ENCODE measurements at places on chromosomes 1 and 21.

GRCh38 chr1:3190256-3191041, 121.4 kb downstream of the PRDM16 start:
- no peak for DNase-seq

DNA sequence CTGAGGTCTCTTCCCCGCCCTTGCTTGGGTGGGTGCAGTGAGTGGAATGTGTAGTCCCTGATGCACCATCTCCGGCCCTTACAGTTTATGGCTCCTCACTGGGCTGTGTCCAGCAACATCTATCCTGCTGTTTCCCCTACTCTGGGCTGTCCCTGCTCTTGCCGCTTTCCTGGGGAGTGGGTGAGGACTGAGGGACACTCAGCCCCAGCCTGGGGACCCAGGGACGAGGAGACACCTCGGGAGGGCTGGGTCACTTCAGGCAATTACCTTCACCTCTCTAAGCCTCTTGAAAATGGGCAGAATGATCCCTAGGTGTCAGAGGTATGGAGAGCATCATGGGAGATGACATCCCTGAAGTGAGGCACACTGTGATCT, 13.6 kb upstream of the LRP8 start:
- DNase-seq, result no peak

DNA sequence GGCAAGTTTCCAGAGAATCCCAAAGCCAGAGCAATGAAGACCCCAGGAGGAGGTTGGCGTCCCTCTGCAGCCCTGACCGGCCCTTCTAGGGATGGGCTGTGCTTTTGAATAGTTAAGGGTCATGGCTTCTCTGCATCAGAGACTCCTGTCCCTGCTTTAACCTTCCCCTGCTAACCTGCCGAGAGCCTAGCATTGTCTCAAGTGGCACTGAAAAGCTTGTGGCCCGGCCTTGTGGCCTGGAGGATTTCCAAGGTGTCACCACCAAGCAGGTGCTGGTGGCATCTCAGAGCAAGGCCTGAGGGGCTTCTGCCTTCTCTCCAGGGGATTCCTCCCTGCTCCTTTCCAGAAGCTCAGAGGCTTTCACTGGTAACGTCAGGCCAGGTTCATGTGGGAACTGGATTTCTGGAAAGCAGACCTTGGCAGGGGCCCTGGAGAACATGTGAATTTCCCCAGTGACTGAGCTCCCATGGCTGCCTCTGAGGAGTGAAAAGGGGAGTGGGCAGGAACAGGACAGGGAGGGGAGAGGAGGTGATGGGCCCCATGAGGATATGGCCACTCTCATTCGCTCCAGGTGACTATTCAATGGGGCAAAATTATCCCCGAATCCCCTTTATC, 409.9 kb downstream of the PTPRU start:
- DNase-seq, result no peak

GRCh38 chr1:54375712-54376429, 30.3 kb downstream of the SSBP3 start:
- DNase-seq, result no peak

- DNase-seq, result no peak
These were observed 18.4 kb downstream of the IQGAP3 start for GRCh38 chr1:156553860-156554485.

DNA sequence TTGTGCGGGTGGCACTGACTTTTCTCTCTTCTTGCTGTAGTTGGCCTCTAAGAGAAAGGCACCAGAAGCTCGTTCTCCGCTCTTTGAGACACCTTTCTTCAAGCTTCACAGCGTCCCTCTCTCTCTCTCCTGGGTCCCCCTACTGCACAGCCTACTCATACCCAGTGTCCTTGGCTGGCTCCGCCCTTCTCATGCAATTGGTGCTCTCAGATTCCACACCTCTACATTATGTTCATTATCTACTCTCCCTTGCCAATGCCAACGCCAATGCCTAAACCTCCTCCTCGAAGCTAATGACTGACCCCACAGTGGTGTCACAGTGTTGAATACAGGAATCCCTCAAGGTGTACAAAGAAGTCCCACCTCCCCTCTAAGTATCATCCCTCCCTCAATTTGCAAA, 4.8 kb upstream of the DNAJC28 start:
- DNase-seq, result no peak

DNA sequence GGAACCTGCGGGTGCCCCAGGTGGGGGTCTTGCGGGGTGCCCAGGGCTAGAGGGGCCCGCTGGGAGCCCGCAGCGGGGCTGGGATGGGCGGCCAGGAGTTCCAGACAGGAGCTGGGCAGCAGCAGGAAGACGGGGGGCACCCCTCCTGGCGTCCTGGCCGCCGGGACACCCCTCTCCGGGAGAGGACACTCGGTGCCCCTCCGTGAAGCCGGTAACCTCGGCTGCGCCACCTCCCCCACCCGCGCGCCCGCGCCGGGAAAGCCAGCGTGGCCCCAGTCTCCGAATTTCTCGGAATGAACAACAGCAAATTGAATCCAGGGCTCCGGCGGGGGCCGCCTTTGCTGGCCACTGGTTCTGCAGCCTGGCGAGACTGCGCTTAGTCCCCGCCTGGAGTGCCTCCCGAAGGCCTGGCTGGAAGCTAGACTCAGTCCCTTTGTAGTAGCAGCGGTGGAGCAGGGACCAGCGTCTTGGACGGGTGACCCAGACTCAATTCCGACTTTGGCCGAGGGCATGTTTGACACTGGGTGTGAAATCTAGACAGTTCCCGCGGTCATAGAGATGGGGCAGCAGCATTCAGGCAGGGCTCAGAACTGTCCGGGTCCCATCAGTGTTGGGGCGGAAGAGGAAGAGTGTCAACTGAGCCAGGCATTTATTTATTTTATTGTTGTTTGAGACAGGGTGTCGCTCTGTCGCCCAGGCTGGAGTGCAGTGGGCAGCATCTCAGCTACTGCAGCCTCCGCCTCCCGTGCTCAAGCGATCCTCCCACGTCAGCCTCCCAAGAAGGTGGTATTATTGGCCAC, 773 bp downstream of the IFNGR2 start:
- DNase-seq, result peak; percentile 72

DNA sequence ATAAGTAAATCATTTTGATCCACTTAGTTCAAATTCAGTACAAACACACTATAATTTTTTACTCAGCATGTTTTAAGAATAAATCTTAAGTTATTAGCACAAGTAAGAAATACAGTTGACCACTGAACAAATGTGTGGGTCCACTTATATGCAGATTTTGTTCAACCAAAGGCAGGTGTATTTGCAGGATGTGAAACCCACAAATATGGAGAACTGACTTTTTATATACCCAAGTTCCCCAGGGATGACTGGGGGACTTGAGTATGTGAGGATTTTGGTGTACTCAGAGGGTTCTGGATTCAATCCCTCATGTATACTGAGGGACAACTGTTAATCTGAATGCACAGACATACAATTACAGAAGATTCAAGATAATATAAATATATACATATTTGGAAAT, 25.7 kb upstream of the ERICH3 start:
- no peak for DNase-seq

GRCh38 chr1:172019976-172020375, 178.7 kb downstream of the DNM3 start:
- DNase-seq, result no peak

GRCh38 chr1:220327106-220327505, 54.9 kb upstream of the RAB3GAP2 start:
- no peak for DNase-seq

- no peak for DNase-seq
These were observed 8.1 kb downstream of the BLACAT1 start for GRCh38 chr1:205447457-205448341.

DNA sequence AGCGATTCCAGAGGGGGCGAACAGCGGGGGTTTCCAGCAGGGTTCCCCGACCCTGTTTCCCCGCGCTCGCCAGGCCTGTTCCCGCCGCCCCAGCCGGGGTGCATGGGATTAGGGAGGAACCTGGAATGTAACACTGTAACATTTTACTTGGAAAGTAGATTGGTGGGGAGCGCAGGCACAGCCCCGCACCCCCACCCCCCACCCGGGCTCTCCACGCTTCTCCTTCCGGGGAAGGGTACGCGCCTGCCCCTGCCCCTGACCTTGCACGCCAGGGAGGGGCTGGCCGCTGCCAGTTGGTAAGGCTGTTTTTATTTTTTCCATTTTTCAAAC, 427 bp downstream of the FAM3B start:
- no peak for DNase-seq

DNA sequence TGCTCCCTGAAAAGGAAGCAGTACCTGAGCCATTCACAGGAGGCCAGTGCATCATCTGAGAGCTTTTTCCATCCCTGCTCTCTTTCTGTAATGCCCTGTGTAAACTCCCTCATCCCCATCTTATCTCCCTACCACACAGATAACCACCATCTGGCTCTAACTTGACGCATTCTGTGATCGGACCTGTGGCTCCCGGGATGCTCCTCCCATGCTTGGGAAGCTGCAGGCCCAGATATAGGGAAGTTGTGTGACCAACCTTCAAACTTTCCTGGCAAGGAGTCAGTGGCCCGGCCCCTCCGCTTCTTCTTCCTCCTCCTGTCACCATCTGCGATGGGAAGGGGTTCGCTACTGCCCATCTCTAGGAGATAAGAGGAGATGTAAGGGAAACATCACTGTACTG, 21.1 kb downstream of the MKNK1 start:
- DNase-seq, result no peak

DNA sequence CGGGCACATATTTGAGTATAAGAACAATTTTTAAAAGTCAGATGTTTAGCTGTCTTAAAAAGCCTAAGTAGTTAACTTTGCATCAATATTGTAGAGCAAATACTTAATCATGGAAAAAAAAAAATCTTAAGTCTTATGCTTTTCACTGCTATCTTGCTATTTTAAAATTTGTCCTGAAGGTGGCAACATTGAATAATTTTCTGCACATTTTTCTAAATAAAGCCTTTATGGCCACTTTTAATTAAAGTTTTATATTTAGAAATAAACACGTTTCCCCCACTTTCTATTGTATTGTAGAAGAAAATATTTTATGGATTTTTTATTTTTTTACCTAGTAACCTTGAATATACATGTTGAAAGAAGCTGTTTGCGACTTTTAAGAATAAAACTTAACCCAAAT, 198.8 kb downstream of the AMY1C start:
- DNase-seq, result no peak

DNA sequence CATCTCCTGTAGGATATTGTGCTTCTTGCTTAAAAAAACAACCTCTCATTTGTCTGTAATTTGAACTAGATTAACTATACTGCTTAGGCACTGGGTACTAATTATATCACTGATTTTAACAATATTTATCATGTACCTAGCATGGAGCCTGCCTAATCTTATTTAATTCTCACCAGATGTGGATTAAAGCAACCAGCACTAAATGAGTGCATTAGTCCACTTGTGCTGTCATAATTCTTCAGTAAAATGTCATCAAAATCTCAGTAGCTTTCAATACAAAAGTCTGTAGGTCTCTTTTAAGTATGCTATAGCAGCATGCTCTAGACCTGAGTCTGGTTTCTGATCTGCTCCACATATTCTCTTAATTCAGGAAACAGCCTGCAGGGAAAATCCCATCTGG, 368.1 kb downstream of the NCAM2 start:
- DNase-seq, result no peak

DNA sequence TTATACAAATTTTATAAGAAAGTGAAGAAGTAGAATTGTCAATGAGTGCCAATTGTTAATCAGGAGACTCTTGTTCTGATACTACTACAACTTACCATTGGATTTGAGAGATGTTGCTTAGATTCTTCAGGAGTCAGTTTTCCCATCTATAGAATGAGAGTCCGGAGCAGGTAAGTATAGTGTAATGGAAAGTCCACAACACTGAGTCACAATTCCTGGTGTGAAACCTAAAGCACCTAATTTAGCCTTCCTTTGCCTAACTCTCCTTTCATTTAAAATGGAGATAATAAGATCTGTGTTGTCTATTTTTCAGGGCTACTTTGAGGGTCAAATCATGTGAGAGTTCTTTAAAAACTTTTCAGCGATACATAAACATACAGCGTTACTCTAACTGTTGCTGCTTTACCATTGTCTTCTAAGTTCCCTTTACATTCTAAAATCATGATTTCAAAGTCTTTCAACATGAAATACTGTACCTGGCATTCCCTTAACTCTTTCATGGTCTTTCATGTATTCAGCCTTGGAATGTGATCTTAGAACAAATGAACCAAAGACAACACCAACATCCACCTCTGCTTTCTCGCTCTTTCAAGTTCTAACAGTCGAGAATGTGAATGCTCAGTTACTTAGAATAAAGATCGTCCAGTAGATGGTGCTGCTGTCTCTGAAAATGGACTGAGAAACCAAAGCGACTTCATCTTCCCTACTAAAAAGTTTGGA, 90.9 kb downstream of the SLC30A10 start:
- peak; percentile 64 for DNase-seq

DNA sequence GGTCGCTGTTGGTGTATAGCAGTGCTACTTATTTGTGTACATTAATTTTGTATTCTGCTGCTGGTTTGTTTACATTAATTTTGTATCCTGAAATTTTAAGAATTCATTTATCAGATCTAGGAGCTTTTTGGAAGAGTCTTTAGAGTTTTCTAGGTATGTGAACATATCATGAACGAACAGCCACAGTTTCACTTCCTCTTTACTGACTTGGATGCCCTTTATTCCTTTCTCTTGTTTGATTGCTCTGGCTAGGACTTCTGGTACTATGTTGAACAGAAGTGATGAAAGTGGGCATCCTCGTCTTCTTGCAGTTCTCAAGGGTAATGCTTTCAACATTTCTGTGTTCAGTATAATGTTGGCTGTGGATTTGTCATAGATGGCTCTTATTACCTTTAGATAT, 1757.9 kb downstream of the BRINP3 start:
- DNase-seq, result no peak

GRCh38 chr1:149888999-149889289, 10.4 kb upstream of the BOLA1 start:
- DNase-seq, result no peak

- DNase-seq, result no peak
These were observed 20.1 kb downstream of the TUT4 start for GRCh38 chr1:52532731-52533327.

DNA sequence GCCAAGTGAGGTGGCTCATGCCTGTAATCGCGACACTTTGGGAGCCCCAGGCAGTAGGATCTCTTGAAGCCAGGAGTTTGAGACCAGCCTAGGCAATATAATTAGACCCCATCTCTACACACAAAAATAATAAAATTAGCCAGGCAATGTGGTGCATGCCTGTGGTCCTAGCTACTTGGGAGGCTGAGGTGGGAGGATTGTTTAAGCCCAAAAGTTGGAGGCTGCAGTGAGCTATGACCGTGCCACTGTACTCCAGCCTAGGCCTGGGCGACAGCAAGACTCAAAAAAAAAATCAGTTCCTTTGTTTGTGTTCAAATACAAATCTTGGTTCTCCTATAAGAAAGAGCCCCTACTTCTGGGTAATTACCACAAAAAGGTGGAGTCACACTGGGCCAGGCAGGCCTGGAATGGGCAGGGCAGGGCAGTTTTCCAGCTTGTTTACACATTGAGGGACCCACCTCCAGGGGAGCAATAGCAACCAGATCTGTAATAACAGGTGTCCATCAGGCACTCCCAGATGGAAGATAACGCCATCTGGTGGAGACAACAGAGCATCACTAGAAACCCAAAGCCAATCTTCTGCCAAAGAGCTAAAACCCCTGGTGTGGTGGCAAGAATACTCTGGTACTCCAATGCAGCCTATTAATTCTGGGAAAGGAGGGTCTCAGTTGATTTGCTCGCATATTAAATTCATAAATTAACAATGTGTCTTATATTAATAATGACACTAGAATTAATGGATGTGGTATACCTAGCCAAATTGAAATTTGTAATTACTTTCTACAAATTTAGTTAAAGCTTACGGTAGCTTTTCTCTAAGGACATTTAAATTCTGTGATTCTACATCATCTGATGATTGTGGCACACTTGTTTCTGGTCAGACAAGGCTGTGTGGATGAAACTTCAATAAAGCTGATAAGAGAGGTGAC, 13.2 kb downstream of the PPP1R15B start:
- DNase-seq, result peak; percentile 83

- peak; percentile 33 for DNase-seq
These were observed 47.1 kb downstream of the C8A start for GRCh38 chr1:56901716-56902115.

- DNase-seq, result no peak
These were observed 4.1 kb upstream of the TMCO1 start for GRCh38 chr1:165772739-165773138.

All from GM03348 (cell line).